AG04449 (cell line): ENCODE measurements at places on chromosomes 6 and 20.

- DNase-seq: no peak
Measured at GRCh38 chr6:112433457-112433856, 86.3 kb downstream of the RFPL4B start.

DNA sequence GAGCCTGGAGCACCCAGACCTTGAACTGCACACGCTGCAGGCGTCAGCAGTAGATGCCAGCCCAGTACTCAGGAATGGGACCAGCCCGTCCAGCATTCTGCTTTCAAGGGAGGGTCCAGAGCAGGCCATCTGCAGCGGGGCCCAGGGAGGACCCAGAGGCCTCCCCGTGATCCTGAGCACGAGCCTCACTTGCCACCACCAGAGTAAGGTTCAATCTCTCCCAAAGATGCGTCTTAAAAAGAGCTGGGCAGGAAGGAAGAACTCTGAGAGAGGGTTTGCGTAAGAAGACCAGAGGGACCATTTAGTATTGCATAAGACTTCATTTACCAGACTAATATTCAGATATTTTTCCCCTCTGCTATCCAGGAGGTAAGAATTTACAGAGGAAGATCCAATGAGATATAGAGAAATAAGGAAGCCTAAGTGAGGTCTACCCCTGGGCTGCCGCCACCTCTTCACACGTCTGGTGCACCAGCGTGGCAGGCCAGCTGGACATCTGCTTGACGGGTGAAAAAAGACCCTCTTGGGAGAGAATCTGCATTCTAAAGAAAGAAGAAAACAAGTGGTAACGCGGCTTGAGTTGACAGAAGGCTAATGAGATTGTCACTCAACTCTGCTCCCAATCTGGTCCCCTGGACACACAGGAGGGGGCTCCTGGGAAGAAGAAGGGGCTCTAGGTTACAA lies 107.3 kb downstream of the PRND start:
- DNase-seq: no peak

GRCh38 chr6:140032189-140032588 lies 657.7 kb upstream of the CITED2 start:
- no peak for DNase-seq

GRCh38 chr6:38159596-38159995 lies 340.1 kb downstream of the ZFAND3 start:
- no peak for DNase-seq

DNA sequence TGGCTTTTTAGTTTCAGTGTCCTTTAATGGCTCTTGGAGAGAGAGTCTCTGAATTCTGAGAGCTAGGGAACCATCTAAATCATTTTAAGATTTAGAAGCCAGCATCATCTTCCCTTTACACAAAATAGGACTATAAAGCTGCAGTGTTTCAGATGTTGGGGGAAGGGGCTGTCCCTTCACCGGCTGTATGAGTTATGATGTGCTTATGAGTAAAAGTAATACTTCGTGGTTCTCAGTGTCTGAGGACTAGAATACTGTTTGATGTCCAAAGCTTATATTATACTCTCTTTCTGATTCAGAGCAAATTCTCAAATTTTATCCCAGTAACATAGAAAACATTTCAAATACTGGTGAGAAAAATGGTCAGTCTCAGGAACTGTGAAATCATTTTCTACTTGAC lies 63.5 kb upstream of the FAM8A1 start:
- DNase-seq: no peak

DNA sequence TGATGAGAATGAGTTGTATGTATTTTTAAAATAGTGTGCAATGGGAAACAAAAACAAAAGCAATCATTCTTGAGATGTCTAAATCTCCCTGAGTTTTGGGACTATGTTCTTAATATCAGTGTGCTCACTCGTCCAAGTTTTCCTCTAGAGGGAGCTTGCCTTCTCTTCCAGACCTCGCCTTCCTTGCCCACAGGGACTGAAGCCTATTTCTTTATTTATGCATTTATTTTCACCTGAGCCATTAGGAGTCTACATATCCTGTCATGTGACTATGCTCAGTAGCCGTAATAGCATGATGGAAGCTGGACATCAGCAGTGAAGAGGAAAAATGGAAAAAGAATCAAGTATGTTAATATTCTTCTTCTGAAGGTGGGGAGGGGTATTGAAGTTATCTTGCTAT lies 131.2 kb downstream of the SH3BGRL2 start:
- DNase-seq: no peak

GRCh38 chr20:49444553-49444990 lies 37.9 kb downstream of the KCNB1 start:
- no peak for DNase-seq

GRCh38 chr20:11972478-11972877 lies 54.8 kb downstream of the BTBD3 start:
- DNase-seq: no peak

DNA sequence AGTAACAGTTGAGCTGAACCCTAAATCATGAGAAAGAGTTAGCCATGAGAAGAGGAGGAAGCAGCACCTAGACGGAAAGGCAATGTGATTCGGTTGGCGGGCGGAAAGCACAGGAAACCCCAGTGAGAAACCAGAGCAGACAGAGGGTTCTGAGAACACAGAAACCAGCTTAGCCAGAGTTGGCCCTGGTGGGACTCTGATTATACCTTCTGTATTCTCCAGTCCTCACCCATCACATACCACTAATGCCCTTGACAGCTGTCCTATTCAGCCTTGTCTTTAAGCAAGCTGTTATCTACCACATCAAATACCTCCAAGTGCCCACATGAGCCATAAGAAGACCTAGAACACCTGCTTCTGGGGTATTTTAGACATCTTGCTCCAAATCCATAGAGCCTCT lies 58.9 kb upstream of the LRRC1 start:
- DNase-seq: no peak

GRCh38 chr20:17137692-17138091 lies 89.1 kb upstream of the PCSK2 start:
- no peak for DNase-seq
